RWPE2 (cell line): ENCODE measurements at places on chromosomes 2 and 18.

DNA sequence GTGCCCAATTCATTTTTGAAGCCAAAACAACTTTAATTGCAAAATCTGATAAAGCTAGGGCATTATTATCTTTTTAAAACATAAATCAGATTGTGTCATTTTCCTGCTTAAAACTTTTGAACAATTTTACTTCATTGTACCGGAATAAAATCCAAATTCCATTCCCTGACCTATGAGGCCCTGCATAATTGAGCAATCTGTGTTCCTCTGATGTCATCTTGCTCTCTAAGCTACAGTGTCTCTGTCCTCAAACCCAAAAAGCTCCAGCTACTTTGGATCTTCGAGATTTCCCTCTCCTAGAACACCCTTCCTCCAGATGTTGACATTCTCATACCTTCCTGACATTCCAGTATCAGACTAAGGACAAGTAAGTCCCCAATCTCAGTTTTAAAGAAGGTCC is 395.9 kb downstream of the LRATD1 start:
- no peak for DNase-seq

DNA sequence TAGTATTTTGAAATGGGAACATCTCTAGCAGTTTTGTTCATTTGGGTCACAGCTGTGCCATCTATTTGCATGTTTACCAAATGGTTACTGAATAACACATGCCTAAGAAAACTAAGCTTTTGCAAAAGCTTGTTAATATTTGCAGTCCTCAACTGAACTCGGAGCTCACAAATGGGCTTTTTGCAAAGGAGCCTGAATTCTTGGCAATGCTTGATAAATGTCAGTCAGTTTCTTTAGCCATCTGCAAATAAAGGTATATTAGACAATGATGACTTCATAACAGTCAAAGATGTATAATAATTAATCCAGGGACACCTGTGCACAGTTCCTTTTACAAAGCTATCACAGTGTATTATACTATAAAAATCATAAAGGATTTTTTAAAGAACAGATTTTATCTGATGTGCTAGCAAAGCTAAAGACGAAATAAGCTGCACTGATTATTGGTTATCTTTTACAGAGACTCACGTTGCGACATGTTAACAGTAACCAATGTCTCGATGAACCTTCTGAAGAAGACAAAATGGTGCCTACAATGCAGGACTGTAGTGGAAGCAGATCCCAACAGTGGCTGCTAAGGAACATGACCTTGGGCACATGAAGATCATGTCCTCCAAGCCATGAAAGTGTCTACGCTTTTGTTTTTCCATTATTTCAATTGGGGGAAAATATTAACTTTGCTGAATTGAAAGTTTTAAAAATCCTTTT is 248.4 kb upstream of the KCNJ3 start:
- DNase-seq: no peak

DNA sequence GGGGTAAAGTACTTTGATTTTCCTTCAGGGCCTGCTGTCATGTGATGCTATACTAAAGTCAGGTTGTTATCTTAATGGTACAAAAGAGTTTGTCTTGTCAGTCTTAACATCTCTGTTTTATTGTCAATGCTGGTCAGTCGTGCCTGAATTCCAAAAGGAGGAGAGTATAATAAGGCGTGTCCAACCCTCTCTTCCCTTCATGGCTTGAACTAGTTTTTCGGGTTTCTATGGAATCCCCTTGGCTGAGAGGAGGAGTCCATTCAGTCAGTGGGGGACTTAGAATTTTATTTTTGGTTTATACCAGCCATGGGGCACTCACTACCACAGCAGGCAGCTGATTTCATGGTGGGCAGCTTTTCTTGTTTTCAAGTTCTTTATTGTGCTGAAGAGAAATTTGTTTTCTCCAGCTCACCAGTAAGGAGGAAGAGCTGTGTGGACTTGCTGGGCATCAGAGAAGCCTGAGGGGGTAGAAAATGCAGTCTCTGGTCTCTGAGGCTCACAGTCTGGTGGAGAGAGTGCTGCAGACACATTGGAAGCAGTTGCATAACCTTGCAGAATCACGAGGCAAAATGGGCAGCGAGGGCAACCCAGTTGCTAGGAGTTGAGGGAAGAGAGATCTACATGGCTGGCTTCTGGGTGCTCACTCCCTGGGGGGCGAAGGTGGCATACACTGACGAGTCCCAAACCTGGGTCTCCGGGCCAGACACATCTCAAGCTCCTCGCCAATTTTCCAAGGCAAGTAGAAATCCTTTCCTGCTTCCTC is 193.1 kb downstream of the ZBTB7C start:
- DNase-seq: no peak

- no peak for DNase-seq
Measured at GRCh38 chr18:11851806-11852337, 659 bp downstream of the CHMP1B start.

GRCh38 chr2:139314059-139314458 is 533.9 kb upstream of the NXPH2 start:
- no peak for DNase-seq
